Posterior vena cava (tissue), 2 donors: ENCODE measurements at places on chromosomes 5 and 9.

DNA sequence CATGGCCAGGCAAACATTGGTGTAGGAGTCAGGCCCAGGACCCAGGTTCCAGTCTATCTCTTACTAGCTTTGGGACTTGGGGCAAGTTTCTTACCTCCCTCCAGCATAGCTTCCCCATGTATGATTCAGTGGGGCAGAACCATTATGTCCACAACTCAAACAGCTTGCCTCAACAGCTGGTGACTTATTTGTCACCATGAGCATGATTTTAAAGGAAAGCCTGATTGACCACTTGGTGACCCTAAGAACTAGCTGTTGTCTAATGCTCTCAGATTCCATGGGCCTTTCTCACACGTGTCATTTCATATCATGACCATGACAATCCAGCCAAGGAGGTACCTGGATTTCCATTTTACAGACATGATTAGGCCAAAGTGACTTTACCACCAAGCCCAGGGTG, 126.4 kb downstream of the TTLL11 start:
- DNase-seq, result no peak

- DNase-seq, result no peak
Measured at GRCh38 chr5:132812123-132812765, 858 bp upstream of the SOWAHA start.

GRCh38 chr9:96031916-96032534, 156.5 kb downstream of the ERCC6L2 start:
- peak; percentile 54 for DNase-seq

GRCh38 chr5:2196989-2197619, 314.4 kb upstream of the IRX4 start:
- peak; percentile 66 for DNase-seq

DNA sequence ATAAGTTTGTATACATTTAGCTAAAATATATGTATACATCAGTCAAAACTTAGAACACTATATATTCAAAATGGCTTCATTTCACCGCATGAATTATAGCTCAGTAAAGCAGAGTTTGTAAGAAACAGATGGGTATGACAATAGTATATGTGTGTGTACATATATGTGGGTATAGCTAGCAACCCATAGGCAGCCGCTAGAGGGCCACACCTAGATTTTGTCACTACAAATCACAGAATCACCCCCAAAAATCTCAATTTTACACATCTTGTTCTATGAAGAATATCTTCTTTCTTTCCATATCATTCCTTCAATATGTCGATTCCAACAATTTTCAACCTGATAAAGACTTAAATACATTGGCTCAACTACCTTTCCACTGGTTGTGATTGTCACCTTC, 357.8 kb upstream of the CCNG1 start:
- DNase-seq, result no peak

DNA sequence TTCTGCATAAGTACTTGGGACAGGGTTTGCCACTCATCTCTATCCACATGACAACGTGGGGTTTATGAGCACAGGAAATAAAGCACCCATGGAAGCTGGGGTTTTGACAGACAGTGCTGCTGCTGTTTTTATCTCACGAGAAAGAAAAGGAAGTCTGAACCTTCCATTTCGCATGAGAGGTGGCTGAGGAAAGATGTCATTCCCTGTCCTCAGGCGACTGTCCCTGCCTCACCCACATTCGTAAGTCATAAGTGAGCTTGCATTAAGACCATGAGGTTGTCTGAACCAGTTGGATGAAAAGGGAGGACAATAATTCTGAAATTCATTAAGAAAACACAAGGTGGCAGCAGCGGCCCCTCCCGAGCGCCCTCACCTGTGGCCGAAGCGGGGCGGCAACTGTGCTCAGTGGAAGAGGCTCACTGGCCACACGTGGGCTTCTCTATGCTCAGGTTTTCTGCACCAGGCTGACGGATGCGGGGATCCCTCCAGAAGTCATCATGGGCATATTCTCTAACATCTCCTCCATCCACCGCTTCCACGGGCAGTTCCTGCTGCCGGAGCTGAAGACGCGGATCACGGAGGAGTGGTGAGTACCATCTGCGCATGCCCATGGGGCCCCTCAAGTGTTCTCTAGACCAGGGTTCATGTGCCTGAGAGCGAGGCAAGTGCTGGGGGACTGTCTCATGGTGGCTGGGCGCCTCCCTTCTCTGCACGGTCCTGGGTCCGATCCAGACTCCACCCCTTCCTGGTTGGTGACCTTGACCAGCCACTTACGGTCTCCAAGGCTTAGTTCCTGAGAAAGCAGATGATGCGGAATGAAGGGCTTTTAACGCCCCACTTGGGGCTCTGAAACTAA, 54.7 kb upstream of the SUSD3 start:
- DNase-seq, result no peak

GRCh38 chr9:72119853-72120252, 29.4 kb upstream of the GDA start:
- DNase-seq, result no peak

GRCh38 chr5:160183075-160183474, 46.2 kb upstream of the FABP6 start:
- DNase-seq, result no peak

DNA sequence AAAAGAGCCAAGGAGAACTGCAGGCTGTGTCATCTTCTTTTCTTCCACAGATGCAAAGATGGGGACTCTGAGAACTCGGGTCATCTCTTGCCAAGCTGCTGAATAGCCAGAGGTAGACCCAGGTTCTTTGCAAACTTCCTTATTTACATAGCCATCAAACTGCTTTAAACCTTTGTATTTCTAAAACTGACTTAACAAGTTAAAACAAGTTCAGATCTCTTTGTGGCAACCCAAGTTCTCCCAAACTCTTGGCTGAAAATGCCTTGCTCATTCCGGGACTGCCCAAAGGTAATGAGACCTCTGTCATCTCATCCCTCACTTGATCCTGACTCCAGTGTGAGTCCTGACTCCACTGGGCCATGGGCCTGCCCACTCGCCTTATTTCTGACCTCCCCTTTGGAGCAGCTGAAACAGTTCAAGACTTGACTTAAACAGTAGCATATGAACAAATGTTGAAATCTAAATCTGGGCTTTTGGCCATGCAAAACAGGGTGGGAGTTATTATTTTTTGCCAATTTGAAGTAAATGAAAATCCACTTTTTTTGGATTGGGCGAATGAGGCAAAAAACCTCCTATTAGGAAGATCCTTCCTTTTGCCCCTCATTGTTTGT, 50.6 kb downstream of the FBXL7 start:
- no peak for DNase-seq

GRCh38 chr5:143755966-143756365, 56.0 kb upstream of the HMHB1 start:
- DNase-seq, result no peak

DNA sequence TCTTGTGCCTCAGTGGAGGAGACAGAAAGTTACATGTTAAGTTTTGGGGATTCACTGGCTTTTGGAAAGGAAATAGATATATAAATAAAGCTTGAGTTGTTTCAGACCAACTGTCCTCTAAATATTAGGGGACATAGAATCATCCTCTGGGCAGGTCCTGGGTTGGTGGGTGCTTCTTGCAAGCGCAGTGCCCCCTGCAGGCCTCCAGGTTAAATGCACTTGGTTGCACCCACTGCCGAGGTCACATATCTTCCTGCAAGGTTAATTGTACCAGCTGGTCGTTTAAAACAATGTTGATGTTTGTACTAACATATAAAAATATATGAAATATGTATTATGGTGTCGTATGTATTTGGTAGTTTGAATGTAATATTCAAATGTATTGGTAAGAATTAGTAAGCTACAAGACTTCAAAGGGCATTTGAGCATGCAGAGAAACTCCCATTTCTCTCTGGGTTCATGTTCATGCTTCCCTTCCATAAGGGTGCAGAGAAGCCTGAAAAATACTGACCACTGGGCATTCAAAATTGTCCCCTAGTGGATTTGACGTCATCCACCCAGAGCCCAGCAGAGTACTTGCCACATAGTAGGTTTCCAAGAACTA, 87.0 kb downstream of the ZNF618 start:
- no peak for DNase-seq

- DNase-seq, result no peak
Measured at GRCh38 chr5:7377761-7378160, 18.2 kb upstream of the ADCY2 start.

- DNase-seq, result no peak
Measured at GRCh38 chr5:72114629-72115028, 7.4 kb downstream of the MAP1B start.

GRCh38 chr9:34430843-34431437, 27.4 kb downstream of the FAM219A start:
- DNase-seq, result peak; percentile 85

DNA sequence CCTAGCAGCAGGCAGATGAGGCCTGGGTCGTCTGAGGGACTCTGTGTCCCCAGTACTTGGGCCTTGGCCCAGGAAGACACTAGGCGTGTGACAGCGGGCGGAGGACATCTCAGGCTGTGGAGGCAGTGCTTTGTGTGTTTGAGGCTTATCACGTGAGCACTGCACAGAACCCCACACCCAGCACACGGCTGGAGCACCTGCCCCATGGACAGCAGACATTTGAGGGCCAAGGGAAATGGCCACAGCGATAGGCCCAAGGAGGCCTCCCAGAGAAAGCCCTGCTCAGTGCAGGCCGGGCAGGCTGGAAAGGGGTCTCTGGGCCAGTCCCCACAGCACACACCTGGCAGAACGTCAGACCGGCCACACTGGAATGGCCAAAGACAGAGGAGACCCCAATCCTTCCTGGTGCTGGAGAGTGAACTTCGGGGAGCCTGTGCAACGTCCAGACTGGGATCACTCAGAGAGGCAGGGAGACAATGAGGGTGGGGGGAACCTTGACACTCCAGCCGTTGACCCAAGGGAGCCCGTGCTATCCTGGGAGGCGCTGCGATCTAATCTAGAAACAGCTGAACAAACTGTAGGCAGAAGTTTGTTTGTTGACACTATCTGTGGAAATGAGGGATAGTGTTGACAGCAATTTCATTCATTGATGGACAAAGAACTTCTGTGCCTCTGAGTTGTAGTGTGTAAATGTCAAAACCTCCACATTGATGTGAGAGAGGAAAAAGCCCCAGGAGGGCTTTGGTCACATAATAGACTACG, 19.6 kb upstream of the FLT4 start:
- DNase-seq, result no peak

DNA sequence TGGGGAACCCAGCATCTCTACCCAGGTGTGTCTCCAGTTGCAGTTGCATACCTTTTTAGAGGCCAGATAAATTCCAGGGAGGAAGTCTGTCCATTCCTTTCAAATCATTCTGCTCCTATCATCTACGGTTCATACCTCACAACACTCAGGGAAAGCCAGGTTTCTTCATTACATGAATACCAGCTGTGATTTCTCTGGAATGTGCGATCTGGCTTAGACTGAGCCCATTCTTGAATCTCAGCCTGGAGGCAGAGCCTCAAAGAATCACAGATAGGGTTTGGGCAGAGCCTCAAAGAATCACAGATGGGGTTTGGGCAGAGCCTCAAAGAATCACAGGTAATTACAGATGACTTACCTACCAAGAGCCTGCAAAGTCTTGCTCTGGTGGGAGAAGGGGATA, 7.2 kb downstream of the P4HA2 start:
- peak; percentile 3 for DNase-seq

- no peak for DNase-seq
Measured at GRCh38 chr9:1881708-1882295, 133.3 kb upstream of the SMARCA2 start.

DNA sequence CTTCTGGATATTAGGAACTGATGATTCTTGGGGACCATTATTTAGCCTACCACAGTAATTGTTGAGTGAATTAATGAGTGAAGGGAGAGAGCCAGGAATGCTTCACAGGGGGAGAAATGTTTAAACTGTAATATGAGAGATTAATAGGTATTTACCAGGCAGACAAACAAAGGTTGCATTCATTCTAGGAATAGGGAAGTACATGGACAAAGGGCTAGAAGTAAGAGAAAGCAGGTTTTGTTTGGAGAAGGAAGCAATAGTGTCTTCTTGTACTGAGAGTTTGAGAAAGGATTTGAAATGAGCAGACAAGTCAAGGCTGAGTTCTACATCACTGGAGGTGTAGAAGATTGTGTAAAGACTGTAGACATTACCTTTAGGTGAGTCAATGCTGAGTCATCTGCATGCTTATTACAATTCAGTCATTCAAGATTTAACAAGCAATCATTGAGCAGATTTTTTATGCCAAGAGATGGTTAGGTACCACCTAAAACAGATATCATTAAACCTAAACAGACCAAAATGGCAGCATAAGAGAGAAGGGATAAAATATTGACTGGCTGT, 8.0 kb downstream of the TAF1L start:
- DNase-seq, result no peak

DNA sequence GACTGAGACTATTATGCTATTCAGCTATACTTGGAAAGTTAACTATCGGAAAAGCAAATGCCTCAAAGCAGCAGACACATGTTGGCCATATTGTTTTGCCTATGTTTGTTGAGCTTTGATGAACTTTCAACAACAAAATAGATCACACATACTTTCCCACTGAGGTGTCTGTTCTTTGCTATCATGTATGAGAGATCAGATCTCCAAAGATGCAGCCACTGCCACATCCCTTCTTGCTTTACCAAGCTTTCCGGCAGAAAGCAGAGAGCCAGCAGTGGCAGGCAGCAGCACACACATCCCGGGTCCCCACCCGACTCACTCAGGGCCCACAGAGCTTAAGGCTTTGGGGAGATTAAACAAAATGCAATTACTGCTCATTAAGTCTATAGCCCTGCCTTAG, 18.8 kb downstream of the ZBTB5 start:
- DNase-seq, result no peak

GRCh38 chr5:168481330-168481788, 4.9 kb upstream of the RARS1 start:
- DNase-seq, result no peak

DNA sequence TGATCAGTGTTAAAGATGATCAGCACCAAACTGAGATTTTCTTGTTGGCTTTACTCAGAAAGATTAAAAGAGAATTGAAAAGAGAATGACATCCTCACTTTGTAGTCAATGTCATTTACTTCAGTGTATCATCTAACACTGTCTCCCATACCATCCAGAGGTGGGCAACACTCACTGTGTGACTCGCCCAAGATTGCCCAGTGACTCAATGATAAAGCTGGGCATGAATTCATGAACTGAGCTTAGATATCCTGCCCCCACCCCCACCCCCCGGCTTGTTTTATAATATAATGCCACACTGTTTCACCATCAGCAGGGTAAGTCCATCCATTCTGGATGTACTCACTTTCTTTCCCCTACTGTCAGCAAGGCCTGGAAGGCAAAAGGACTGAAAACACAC, 242.2 kb downstream of the FAM114A2 start:
- no peak for DNase-seq

GRCh38 chr5:112472614-112473013, 53.5 kb upstream of the EPB41L4A start:
- no peak for DNase-seq

GRCh38 chr9:135251996-135252760, 164.7 kb downstream of the OLFM1 start:
- DNase-seq, result peak; percentile 59

DNA sequence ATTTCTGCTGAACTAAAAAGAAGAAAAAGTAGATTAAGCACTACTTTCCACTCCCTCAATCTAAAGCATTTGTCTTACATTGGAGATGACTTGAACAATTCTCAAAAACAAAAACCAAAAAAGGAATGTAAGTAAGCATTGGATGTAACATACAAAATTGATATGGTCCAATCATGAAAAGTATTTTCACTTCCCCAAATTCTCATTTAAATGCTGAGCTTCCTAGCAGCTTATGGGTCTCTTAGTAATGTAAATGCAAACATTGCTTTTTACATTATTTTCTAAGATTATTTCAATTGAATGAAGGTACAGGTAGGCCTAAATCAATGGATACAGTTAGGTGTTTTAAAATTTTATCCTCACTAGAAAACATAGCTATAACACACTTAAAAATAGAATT, 20.0 kb downstream of the ANKH start:
- no peak for DNase-seq

GRCh38 chr5:143890487-143890886, 78.5 kb downstream of the HMHB1 start:
- no peak for DNase-seq
